ENCODE measurements at places on chromosomes 12 and 14.

DNA sequence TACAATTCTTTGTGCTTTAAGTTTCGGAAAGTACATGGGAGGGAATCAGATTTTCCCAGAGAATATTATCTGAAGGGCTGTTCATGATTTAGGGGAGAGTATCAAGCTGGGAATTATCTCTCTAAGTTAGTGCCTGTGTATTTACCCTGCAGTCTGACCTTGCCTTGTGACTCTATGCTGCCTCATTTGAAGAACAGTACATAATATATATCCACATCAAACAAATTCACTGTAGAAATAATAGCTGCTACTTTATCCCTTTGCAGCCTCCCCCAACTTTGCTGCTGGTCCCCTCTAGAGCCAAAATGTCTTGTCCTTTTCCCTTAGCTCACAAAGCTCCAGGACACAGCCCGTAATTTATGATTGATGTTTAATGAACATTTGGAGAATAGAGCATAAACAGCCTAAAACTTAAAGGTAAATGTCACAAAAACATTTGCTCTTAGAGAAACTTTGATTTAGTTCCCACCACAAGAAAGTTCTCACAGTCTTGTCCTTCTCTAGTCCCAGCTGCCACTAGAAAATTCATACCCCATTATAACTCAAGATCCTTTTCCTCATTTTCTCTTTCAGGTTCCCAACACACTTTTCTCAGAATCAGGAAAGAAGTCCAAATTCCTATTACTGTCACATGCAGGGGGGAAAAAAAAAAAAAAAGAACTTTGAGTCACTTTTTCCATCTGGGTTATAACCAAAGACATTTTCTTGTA, 1009.6 kb downstream of the FLRT2 start:
- no peak for DNase-seq

DNA sequence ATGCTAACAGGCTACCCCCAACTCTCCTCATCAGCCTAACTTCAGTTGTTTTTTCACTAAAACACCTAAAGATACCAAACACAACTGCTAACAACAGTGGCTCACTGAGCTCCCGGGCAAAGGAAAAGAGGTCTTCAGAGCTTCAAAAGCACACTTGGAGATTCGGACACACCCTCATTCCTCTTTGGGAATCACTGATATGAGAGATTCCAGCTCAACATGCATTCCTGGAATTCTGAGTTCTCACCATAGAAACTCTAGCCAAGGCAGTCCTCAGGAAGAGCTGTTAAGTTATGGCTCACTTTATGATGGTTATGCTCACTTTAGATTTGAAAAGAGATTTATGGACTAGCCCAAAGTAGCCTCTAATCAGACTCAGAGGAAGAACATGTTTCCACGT, 40.1 kb downstream of the STXBP6 start:
- no peak for DNase-seq

DNA sequence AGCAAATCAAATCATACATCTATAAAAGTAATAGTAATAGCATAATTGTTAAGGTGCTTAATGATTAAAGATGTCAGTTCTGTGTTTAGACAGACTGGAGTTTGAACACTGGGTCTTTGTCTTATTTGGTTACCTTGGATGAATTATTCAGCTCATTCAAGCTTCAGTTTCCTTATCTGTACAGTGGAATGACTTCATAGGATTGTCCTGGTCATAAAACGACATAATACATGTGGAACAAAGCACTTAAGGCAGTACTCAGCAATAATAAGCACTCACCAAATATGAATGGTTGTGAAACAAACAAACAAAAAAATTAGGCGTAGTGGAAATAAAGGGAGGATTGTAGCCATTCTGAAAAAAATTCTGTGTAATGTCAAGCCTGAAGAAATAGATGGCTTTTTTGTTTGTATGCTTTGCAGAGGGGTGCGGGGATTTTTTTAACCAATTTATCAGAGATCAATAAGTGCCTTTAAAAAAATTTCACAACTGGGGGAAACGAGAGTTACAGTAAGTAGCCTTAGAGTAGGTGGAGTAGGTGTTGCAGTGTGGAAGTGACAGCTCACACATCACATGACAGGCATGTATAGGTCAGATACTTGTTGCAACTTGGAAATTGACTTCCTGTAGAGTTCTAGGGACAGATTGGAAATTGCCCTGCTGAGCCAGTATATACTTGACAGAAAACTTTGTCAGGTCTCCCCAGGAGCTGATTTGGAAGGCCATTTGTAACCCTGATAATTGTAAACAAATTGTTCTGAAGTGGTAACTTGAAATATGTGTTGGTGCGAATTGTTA, 157.7 kb downstream of the SLC15A5 start:
- DNase-seq = no peak

DNA sequence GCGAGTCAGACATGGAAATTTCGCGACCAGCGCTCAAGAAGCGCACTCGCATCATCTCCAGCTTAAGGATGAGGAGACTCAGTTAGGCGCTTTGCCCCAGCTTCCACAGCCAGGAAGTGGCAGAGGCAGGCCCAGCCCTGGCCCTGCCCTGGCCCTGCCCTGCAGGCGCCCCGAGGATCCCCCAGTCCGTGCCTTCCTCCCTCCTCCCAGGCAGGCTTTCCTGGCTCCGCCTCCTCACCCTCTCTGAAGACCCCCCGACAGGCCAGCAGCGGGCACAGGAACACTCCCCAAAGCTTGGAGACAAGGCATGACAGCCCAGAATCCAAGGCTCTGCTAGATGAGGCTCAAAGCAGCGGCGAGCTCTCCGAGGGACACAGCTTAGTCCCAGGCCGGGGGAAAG, 25.1 kb downstream of the UBR7 start:
- DNase-seq = no peak

DNA sequence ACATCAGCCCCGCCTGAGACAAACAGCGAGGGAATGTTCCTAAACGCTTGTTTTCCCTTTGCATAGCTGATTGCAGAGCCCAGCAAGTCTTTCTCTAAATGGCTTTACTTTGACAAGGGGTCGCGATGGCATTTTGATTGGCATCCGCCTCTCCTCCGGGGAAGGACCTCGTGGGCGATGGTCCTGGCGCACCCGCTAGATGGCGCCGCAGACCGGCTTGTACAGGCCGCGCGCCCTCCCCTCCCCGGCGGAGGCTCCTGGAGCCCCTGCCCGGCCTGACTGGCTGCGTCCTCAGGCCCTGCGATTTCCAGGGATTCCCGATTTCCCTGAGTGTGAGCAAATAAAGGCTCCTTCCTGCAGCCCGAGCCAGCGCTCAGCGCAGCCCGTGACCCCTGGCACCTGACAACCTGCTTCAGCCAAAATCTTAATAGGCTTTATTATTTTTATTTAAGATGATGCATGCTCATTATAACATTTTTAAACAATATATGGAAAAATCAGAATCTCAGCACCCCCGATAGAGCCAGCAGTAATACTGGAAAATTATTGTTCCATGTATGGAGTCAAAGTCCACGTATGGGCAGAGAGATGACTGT, 468.3 kb downstream of the AACS start:
- peak; percentile 25 for DNase-seq

DNA sequence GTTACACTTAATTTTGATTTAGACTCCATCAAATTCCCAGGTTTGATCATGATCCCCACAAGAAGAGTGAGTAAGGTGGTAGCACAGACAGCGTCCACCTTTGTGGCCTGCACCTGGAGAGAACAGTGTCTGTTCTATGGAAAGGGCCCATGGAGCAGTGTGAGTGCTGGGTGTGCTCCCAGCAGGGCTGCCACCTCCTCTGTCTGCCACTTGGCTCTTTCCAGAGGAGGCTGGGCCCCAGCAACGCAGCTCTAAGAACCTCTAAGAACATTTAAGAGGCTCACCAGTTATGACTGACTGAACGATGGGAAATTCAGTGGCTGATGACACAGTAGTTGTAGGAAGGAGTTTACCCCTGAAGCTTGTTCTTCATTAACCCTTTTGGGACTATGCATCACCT, 17.3 kb downstream of the VDR start:
- DNase-seq = no peak
